ENCODE measurements at places on chromosomes 2 and 18.

- DNase-seq = no peak
Measured at GRCh38 chr18:62838475-62839098, 123.2 kb downstream of the PHLPP1 start.

- DNase-seq = peak; percentile 69
Measured at GRCh38 chr2:130824492-130825061, 12.1 kb upstream of the ARHGEF4 start.

DNA sequence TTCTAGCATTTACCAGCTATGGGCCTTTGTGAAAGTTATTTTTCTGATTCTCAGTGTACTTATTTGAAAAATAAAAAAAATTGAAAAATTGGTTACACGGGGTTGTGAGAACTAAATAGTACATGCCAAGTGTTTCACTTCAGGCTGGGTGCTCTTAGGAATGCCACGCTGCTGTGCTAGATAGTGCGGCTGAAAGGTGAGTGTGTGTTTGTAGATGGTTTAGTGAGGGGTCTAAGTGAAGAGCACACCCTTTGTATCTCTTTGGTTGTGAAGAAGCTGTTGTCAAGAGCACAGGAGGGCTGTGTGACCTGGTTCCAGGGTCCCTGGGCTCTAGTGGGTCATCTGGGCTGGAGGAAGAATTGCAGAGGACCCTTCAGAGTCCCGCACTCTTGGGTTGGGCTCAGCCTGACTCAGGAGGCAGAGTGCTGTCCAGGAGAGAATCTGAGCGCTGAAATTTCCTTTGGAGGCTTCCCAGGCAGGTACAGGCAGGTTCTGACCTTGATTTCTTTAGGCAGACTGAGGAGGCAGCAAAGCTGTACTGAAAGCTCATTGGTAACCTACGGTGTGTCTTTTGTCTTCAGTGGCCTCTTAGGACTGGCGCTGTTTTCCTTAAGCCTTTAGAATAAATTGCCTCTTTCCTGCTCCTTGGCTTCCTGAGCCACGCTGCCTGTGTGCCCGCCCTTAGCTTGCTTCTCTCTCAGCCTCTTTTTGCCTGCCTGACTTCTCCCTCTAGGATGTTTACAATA lies 44.4 kb downstream of the MAP4K4 start:
- DNase-seq = no peak

DNA sequence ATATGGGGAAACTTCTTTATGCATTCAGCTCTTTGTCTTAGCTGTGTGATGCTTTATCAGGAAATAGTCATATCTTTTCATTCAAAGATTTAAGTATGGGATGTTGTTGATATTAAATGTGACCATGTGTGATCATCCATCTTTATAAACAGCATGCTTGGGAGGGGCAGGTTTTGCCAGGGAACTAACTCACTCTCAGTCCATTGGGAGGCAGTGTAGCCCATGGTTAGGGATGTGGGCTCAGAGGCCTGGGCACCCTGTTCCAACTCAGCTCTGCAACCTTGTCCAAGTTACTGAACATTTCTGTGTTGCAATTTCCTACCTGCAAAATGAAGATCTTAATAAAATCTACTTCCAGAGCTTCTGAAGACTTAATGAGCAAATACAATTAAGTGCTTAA lies 92.0 kb upstream of the BCL2L11 start:
- no peak for DNase-seq

DNA sequence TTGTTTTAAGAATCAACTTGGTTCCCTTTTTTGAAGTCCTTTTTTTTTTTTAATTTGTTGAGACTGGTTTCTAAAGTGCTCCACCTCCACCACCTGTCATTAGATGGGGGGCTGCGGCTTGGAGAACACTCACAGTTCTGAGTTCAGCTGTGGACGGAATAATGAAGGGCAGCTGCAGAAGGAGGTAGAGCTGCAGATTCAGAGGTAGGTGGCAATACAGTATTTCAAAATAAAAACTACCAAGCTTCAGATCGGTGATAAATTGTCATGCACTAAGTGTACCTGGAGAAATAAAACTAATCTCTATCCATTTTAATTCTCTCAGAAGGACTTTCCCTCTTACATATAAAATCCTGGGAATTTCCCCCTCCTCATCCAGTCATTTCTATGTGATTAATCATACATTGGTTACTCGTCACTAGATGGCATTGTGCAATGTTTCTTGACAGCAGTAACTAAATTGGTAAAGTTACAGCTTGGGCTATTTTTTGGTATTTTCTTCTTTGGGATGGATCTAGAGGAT lies 81.1 kb upstream of the SLC39A10 start:
- peak; percentile 42 for DNase-seq

GRCh38 chr2:65491381-65491905 lies 59.0 kb upstream of the SPRED2 start:
- DNase-seq = no peak

GRCh38 chr2:159516241-159516758 lies 100.0 kb downstream of the BAZ2B start:
- peak; percentile 27 for DNase-seq

- no peak for DNase-seq
Measured at GRCh38 chr18:48987821-48988220, 37.1 kb upstream of the SMAD7 start.

- no peak for DNase-seq
Measured at GRCh38 chr2:151297882-151298281, 8.4 kb upstream of the NMI start.

DNA sequence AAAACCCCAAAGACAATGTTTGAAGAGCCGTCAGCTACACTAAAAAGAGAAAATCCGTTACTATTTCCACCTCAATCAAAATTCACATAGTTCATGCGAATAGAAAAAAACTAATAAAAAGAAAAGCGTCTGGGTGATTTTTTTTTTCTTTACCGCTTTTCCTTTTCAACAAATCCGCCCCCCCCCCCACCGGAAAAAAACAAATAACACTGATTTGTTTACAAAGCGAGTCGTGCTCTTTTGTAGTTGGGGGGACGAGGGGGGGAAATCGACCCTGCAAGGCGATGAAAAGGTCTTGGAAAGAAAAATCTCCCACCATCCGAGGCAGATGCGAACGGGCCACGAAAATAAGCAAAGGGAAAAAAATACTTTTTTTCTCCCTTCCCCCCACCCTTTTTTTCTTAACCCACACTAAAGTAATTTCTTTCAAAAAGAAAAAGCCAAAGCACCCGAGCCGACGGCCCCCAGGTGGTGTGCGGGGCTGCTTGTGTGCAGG lies 638 bp downstream of the ZNF521 start:
- DNase-seq = no peak

GRCh38 chr2:128234613-128235012 lies 84.1 kb downstream of the HS6ST1 start:
- no peak for DNase-seq
